Activated CD8-positive, alpha-beta memory T cell treated with anti-CD3 and anti-CD28 coated beads, Interleukin-2, amount 10 ng/mL, durations not matched to agents 7 days and 5 days (primary cell): ENCODE measurements at places on chromosomes 16 and 17. TPM values are rescaled to one million over a fixed set of nuclear protein-coding genes. Genes with fewer than 3 reads are reported as not detected.

- no peak overlapping the region for H3K27ac ChIP-seq
- no peaks in the 10 kb centered on the region for H3K4me1 ChIP-seq
- no peaks in the 10 kb centered on the region for H3K36me3 ChIP-seq
- no peak overlapping the region for H3K4me3 ChIP-seq
These were observed 387.6 kb upstream of the MAF start for GRCh38 chr16:79988089-79988488.

DNA sequence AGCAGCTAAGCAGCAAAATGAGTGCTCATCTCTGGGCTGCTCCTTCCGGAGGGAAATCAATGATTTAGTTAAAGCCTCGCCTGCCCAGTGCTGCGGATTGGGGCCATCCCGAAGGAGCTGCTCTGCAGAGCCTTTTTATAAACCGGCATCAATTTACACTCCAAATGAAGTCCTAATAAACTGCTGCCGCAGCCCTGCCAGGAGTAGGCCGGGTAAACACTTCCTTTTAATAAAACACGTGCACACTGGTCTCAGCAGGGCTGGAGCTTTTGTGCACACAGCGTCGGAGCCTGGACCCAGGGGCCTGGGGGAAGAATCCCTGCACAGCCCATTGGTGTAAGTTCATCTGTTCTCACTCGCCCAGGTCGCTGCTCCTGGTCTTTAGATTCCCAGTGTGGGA is 79.6 kb upstream of the HS3ST2 start:
- H3K4me1 ChIP-seq = no peaks in the 10 kb centered on the region
- no peak overlapping the region for H3K27ac ChIP-seq
- DNase-seq = no peak
- no peak overlapping the region for H3K4me3 ChIP-seq
- H3K36me3 ChIP-seq = no peaks in the 10 kb centered on the region
- peaks cover 12% of the 10 kb centered on the region for H3K27me3 ChIP-seq

- peaks cover 73% of the 10 kb centered on the region for H3K4me1 ChIP-seq
- no peak overlapping the region for H3K4me3 ChIP-seq
- H3K36me3 ChIP-seq = peaks cover 45% of the 10 kb centered on the region
- H3K27me3 ChIP-seq = no peaks in the 10 kb centered on the region
- no peak for DNase-seq
- peak overlapping the region; percentile 52 for H3K27ac ChIP-seq
These were observed 4.2 kb downstream of the PSMD12 start for GRCh38 chr17:67362173-67362572.

DNA sequence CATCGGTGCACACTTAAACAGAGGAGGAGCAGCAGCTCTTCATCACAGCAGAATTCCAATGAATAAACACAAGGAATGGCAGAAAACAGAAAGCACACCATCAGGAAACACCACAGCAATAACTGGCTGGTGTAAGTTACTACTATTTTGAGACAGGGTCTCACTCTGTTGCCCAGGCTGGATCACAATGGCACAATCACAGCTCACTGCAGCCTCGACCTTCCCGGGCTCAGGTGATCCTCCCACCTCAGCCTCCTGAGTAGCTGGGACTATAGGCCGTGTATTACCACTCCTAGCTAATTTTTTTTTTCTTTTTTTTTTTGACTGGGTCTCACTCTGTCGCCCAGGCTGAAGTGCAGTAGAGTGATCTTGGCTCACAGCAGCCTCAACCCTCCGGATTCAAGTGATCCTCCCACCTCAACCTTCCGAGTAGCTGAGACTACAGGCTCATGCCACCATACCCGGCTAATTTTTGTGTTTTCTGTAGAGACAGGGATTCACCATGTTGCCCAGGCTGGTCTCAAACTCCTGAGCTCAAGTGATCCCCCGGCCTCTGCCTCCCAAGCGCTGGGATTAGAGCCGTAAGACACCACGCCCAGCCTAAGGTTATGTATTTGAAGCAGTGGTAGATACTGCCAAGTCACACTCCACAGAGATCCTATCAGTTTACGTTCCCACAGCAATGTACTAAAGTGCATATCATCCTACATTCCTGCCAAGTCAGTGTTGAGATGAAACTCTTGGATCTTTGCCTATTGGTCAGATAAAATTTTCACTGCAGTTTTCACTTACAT is 20.7 kb downstream of the TRAP1 start:
- peaks cover 4% of the 10 kb centered on the region for H3K36me3 ChIP-seq
- H3K4me3 ChIP-seq = no peak overlapping the region
- no peak overlapping the region for H3K27ac ChIP-seq

DNA sequence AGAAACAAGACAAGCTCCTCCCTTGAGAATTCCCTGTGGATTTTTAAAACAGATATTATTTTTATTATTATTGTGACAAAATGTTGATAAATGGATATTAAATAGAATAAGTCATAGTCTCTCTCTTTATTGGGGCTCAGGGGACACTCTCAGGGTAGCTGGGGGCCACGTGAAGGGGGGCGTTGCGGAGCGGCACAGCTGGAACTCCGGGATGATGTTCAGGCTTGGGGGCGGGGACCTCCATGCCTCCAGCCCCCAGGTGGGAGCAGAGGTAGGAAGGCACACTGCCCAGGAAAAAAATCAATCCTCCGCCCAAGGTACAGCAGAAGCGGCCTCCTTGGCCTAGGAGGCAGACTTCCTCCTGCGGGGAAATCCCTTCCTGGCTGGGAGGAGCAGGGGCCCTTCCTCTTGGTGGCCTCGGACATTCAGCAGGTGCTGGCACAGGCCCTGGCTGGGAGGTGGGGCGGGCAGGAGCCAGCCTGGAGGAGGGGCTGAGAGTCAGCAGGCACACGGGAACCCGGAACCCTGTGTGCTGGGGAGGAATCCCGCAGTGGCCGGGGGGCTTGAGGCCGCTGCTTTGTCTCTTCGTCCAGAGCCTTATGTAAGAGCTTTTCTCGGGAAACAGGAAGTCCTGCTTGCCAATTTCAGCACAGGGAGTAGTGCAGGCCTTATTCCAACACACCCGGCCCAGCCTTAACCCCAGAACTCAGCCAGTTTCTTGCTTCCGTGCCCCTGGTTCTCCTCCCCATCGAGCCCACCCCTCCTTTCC is 591 bp upstream of the TNFSF13 start:
- no peaks in the 10 kb centered on the region for H3K27me3 ChIP-seq
- H3K36me3 ChIP-seq = peaks cover 15% of the 10 kb centered on the region
- H3K4me1 ChIP-seq = peaks cover 58% of the 10 kb centered on the region
- DNase-seq = no peak

- H3K27ac ChIP-seq = no peak overlapping the region
- H3K4me3 ChIP-seq = no peak overlapping the region
- DNase-seq = no peak
- H3K27me3 ChIP-seq = no peaks in the 10 kb centered on the region
- H3K36me3 ChIP-seq = no peaks in the 10 kb centered on the region
These were observed 177.3 kb downstream of the BANP start for GRCh38 chr16:88128556-88128955.

Gene EIF1
- total RNA-seq = 900 TPM

Gene ALOX15B
- not detected for total RNA-seq

DNA sequence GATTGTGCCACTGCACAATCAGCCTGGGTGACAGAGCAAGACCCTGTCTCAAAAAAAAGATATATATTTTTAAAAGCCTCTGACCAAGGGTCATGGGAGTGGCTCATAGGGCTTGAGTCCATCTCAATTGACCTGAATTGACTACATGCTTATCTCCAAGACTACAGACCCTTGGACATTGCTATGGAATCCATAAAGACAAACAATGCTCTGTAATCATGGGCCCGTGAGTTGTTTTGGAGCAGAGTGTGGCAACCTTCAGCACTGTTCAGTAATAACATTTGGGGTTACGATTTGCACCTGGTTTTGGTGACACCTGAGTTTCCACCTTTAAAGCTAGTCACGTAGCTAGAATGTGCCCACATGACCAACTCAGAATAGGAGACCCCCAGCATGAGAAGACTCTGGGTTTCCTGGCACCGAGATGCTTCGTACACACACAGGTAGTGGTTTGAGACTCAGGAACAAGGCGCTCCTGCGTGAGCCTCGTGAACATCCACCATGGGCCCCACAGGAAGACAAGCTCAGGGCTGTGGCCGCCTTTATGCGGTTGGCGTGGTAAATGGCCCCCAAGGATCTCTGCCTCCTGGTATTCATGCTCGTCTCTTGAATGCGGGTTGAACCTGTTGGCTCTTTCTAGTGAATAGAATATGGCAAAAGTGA is 66.6 kb upstream of the RPH3AL start:
- DNase-seq = peak; percentile 84
- H3K27ac ChIP-seq = peak overlapping the region; percentile 98
- peaks cover 68% of the 10 kb centered on the region for H3K4me1 ChIP-seq
- peaks cover 9% of the 10 kb centered on the region for H3K36me3 ChIP-seq
- H3K4me3 ChIP-seq = peak overlapping the region; percentile 11

DNA sequence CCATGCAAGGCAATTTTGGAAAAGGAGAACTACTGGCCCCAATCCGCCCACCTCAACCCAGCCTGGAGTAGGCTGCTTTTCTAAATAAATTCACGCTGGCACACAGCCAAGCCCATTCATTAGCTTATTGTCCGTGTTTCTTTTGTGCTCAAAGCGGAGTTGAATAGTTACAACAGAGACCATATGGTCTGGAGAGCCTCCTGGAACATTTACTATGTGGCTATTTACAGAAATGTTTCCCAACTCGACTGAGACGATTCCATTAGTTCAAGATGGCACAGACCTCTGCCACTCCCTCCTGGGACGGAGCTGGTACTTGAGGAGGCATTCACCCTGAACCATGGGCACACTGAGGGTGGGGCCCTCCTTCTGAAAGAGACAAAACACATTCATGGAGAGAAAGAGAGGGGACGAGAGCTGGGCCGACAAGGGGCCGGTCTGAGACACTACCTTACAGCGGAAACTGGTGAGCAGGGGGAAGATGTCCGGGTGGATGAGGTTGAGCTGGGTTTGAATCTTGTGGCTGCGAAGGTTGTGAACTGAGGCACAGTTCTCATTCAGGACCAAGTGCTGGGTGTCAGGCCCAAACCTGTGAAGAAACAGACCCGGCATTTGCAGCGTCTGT is 15.7 kb downstream of the ELAC2 start:
- H3K36me3 ChIP-seq = peaks cover 27% of the 10 kb centered on the region
- H3K27ac ChIP-seq = no peak overlapping the region
- no peak for DNase-seq
- no peak overlapping the region for H3K4me3 ChIP-seq
- no peaks in the 10 kb centered on the region for H3K4me1 ChIP-seq

DNA sequence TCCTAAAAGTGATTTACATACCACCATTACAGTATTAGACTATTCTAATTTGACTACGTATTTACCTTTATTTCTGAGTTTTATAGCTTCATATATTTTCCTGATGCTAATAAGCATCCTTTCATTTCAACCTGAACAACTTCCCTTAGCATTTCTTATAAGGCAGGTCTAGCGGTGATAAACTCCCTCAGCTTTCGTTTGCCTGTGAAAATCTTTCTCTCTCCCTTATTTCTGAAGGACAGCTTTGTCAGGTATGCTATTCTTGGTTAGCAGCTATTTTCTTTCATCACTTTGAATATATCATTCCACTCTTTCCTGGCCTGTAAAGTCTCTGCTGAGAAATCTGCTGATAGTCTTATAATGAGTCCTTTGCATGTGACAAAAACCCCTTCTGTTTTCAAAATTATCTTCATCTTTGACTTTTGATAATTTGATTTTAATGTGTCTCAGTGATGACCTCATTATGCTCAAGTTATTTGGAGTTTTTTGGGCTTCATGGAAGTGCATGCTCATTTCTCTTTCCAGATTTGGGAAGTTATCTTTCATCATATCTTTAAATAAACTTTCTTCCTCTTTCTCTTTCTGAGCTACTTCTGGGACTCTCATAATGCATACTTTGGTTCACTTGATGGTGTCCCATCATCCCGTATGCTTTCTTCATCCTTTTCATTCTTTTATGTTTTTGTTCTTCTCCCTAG is 285.4 kb upstream of the PMFBP1 start:
- H3K36me3 ChIP-seq = no peaks in the 10 kb centered on the region
- no peaks in the 10 kb centered on the region for H3K4me1 ChIP-seq
- no peak overlapping the region for H3K4me3 ChIP-seq
- no peak overlapping the region for H3K27ac ChIP-seq

Gene KPNB1
- total RNA-seq = 413 TPM

Gene ZACN
- 0.26 TPM for total RNA-seq

GRCh38 chr17:58344047-58344790 is 7.8 kb downstream of the SUPT4H1 start:
- H3K36me3 ChIP-seq = peaks cover 91% of the 10 kb centered on the region
- H3K27me3 ChIP-seq = no peaks in the 10 kb centered on the region

Gene MYH2
- total RNA-seq = not detected

Gene CSH2
- total RNA-seq = not detected

GRCh38 chr16:68284847-68285246 is 20.5 kb downstream of the SLC7A6 start:
- DNase-seq = no peak
- no peaks in the 10 kb centered on the region for H3K27me3 ChIP-seq
- H3K27ac ChIP-seq = peak overlapping the region; percentile 87
- peaks cover 48% of the 10 kb centered on the region for H3K36me3 ChIP-seq
- peaks cover 83% of the 10 kb centered on the region for H3K4me1 ChIP-seq
- H3K4me3 ChIP-seq = peak overlapping the region; percentile 54

- H3K27ac ChIP-seq = no peak overlapping the region
- H3K4me1 ChIP-seq = no peaks in the 10 kb centered on the region
- DNase-seq = peak; percentile 64
- H3K4me3 ChIP-seq = no peak overlapping the region
- peaks cover 4% of the 10 kb centered on the region for H3K36me3 ChIP-seq
These were observed 25.9 kb downstream of the BRIP1 start for GRCh38 chr17:61837175-61838051.

Gene ABCC11
- 0.19 TPM for total RNA-seq

Gene GRB7
- total RNA-seq = 0.19 TPM

GRCh38 chr16:1090620-1091587 is 5.1 kb downstream of the C1QTNF8 start:
- H3K36me3 ChIP-seq = peaks cover 4% of the 10 kb centered on the region
- H3K27ac ChIP-seq = no peak overlapping the region
- no peak for DNase-seq

Gene ABCA6
- total RNA-seq = 0.21 TPM

DNA sequence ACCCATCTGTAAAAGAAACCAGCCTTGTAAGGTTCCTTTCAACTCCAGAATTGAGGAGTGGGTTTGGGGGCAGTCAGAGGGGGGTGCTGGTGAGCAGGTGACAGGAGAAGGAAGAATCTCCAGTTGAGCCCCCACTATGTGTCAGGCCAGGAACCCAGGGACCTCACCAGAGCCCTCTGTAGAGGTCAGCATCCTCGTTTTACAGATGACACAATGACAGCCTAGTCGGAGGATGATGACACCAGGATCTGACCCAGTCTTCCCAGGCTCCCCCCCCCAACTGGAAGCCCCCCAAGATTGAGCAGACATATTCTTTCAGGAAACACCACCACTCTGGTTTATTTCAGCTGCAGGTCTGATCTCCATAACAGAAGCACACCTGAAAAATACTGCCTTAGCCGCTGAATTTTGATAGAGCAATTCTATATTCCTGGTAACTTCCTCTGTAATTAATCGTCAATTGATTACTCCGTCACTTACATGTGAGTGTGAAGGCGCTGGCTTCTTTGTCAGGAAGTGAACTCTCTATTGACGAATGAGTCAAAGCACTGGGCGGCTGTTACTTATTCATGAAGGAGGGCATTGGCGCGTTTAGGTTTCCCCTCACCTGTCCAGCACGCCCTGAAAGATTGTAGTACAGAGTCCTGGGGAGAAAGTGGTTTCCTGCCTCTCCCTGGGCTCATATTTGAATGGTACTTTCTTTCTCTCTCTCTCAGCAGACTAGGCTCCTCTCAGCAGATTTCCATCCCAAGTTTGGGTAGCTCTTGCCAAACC is 21.2 kb downstream of the SOCS3 start:
- H3K4me3 ChIP-seq = no peak overlapping the region
- peaks cover 30% of the 10 kb centered on the region for H3K27me3 ChIP-seq
- no peaks in the 10 kb centered on the region for H3K36me3 ChIP-seq
- H3K4me1 ChIP-seq = peaks cover 18% of the 10 kb centered on the region
- no peak overlapping the region for H3K27ac ChIP-seq
